ENCODE measurements at places on chromosomes 16 and 17.
A peak's percentile ranks its signal among the peaks of the same experiment; 100 is the strongest.

GRCh38 chr16:30418350-30419181, 11.2 kb downstream of the ZNF771 start:
- peak overlapping the region; percentile 41 for H3K27ac ChIP-seq
- peaks cover 7% of the 10 kb centered on the region for H3K4me1 ChIP-seq
- peak overlapping the region; percentile 62 for H3K4me3 ChIP-seq

- no peaks in the 10 kb centered on the region for H3K27me3 ChIP-seq
- DNase-seq = no peak
- H3K36me3 ChIP-seq = no peaks in the 10 kb centered on the region
- peaks cover 5% of the 10 kb centered on the region for H3K4me1 ChIP-seq
- no peak overlapping the region for H3K4me3 ChIP-seq
- H3K27ac ChIP-seq = no peak overlapping the region
These were observed 502.8 kb upstream of the CDH11 start for GRCh38 chr16:65624666-65625065.

DNA sequence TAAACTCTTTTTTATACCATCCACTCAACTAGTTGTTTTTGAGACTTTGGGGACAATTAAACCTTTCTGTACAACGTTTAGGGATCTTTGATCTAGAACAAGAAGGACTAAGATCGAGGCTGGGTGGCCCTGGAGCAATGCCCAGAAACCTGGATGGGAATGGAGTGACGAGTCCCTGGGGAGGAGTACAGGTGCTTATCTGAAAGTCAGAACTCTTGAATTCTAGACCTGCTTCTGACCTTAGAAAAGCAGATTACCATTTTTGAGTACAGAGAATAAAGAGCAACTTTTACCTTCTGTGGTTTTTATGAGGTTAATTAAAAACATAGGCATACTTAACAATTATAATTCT, 17.8 kb downstream of the UBE2Z start:
- H3K27ac ChIP-seq = peak overlapping the region; percentile 27
- H3K36me3 ChIP-seq = peaks cover 41% of the 10 kb centered on the region
- H3K4me3 ChIP-seq = no peak overlapping the region

DNA sequence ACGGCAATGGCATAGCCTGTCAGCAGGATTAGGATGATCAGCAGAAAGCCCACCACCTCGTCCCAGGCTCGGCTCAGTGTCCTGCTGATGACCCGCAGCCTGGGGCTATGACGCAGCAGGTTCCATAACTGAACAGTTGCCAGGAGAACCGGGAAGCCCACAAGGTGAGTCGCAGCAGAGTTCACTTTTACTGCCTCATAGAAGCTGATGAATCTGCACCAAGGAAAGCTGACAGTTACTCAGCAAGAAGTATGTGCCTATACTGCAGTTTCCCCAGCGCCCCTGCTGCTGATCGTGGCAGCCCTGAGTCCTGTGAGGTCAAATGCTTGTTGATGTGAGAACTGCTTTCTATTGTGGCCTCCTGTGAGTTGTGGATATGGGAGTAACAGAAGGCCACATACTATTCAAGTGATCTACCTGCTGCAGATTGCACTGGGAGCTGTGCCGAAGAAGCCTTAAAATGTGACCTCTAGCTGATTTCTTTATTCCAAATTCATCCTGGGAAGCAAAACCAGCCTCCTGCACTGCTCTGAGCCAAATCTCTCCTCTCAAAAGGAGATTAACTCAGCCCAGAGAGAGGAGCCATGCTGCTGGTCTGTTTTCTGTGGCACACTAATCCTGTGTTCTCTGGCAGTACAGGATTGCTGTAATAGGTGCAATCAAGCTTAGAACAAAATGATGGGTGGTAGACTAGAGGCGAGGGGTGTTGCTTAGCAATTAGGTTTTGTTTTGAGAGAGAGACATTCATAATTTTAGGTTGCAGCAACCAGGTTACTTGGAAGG, 38.8 kb downstream of the IST1 start:
- H3K27ac ChIP-seq = no peak overlapping the region
- H3K27me3 ChIP-seq = no peaks in the 10 kb centered on the region
- no peak overlapping the region for H3K4me3 ChIP-seq
- H3K4me1 ChIP-seq = peaks cover 11% of the 10 kb centered on the region
- peaks cover 17% of the 10 kb centered on the region for H3K36me3 ChIP-seq

DNA sequence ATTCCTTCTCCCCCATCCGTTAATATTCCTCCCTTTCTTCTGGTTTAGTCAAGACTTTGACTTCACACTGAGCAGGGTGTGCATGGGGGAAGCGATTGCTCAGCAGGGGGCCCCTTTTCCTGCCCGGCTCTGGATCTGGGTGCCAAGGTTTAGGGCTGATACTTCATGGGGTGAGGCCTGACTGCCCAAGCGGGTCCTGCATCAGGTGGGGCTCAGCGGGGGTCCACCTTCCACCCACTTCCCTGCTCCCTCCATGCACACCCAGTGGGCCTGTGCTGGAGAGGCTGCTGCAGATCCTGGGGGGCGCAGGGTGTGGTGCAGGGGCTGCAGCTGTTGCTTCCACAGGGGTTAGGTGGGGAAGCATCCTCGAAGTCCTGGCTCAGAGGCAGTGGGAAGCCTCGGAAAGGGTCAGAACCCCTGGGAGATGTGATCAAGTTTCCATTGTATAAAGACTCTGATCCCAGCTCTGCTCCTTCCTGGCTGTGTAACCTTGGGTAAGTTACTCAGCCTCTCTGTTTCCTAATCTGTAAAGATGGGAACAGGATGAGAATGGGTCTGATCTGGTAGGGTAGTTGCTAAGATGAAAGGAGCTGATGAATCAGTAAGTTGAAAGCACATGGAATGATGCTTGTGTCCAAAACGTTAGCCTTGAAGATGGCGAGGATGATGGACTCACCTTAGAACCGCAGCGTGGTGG, 53.3 kb downstream of the MGAT5B start:
- no peak for DNase-seq
- H3K27me3 ChIP-seq = peaks cover 39% of the 10 kb centered on the region
- H3K4me3 ChIP-seq = no peak overlapping the region
- H3K27ac ChIP-seq = no peak overlapping the region

DNA sequence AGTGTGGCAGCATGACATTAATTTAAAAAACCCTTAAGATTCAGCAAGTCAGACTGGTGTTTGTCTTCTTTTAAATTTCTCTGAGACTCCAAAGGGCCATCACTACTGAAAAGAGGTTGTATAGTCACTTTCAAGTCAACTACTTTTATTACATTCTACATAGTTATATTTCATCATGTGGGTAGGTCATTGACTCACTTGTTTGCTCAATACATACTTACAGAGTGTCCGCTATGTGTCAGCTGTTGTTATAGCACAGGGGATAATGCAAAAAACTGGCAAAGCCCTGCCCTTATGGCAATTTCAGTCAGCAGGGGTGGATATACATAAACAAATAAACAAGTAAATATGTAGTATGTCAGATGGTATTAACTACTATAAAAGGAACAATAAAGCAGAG, 2.5 kb upstream of the MYH4 start:
- no peak overlapping the region for H3K27ac ChIP-seq
- no peaks in the 10 kb centered on the region for H3K36me3 ChIP-seq
- no peak for DNase-seq
- H3K4me3 ChIP-seq = no peak overlapping the region

GRCh38 chr17:4150096-4150495, 7.1 kb downstream of the CYB5D2 start:
- DNase-seq = no peak
- no peak overlapping the region for H3K27ac ChIP-seq
- H3K36me3 ChIP-seq = peaks cover 6% of the 10 kb centered on the region
- H3K27me3 ChIP-seq = no peaks in the 10 kb centered on the region

DNA sequence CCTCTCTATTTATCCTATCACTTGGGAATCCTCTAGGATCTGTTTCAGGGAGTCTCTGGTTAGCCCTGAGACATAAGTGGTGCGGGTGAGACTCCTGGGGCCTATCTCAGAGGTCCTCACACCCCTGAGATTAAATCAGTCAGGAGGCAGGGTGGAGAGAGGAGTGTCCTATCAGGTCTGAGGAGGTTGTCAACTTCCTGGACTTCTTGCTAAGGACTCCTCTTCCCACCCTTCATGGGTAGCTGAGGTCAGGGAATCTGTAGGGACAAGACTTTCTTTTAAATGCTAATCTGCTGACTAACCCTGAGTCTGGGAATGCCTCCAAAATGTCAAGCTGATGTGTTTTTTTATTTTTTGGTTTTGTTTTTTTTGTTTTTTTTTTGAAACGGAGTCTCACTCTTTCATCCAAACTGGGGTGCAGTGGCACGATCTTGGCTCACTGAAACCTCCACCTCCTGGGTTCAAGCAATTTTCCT, 6.6 kb upstream of the ARMC5 start:
- H3K4me3 ChIP-seq = peak overlapping the region; percentile 19
- peak overlapping the region; percentile 100 for H3K27ac ChIP-seq
- peaks cover 62% of the 10 kb centered on the region for H3K4me1 ChIP-seq
- no peak for DNase-seq

DNA sequence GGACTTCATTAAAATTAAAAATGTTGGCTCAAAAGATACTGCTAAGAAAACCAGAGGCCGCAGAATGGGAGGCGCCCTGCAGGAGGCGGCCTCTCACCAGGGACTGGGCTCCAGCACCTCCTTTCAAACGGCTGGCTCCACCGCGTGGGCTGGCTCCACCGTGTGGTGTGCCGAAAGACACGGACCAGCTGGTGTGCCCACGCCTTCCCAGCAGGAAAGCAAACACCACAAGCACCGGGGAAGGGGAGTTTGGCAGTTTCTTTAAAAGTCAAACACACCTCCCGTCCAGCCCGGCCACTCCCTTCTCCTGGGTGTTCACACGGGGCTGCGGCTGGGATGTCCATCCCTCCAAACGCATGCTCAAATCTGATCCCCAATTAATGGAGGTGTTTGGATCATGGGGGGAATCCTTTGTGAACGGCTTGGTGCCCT, 13.9 kb downstream of the HAGH start:
- H3K4me1 ChIP-seq = peaks cover 12% of the 10 kb centered on the region
- peak; percentile 94 for DNase-seq
- peaks cover 7% of the 10 kb centered on the region for H3K36me3 ChIP-seq
- H3K27ac ChIP-seq = peak overlapping the region; percentile 5
- no peaks in the 10 kb centered on the region for H3K27me3 ChIP-seq
- no peak overlapping the region for H3K4me3 ChIP-seq

- H3K4me1 ChIP-seq = peaks cover 16% of the 10 kb centered on the region
- no peaks in the 10 kb centered on the region for H3K27me3 ChIP-seq
- peak; percentile 79 for DNase-seq
- peaks cover 11% of the 10 kb centered on the region for H3K36me3 ChIP-seq
These were observed 10.8 kb upstream of the LGALS3BP start for GRCh38 chr17:78990349-78991016.

All from chondrocyte (in vitro differentiated cells).